H9 (cell line): ENCODE measurements at places on chromosomes 1 and 21.

DNA sequence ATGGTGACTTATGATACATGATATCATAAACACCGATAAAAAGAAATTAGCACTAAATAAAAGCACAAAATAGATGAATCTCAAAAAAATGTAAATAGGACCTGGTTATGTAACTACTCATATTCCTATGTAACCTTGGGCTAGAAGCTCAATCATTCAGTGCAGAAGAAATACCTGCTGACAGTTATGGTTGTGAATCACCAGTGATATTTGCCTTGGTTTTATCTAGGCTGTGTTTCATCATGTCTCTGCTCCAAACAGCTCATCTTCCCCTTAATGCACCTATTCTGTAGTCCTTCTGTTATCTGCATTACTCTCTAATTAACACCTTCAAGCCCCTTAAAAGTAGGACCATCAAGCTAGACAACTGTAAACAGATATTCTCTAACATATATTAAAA, 16.3 kb upstream of the PIGC start:
- DNase-seq = no peak

- DNase-seq = no peak
Measured at GRCh38 chr1:156244126-156244525, 2.1 kb downstream of the BGLAP start.

DNA sequence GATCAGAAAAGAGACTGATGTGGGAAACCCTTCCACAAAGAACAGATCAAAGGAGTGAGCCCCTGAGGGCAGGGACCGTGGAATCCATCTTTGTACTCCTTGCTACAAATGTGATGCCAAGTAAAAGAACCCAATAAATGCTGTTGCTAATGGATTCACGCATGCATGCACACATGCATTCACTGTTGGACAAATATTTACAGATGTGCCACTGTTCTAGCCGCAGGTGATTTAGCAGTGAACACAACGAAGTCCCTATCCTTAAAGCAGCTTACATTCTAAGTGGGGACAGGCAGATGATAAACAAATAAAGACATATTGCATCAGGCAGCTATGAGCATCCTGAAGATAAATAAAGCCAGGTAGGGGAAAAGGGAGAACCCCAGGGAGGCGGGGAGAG, 67.8 kb downstream of the ITPKB start:
- DNase-seq = no peak

- no peak for DNase-seq
Measured at GRCh38 chr1:24343412-24344089, 24.4 kb downstream of the GRHL3 start.

DNA sequence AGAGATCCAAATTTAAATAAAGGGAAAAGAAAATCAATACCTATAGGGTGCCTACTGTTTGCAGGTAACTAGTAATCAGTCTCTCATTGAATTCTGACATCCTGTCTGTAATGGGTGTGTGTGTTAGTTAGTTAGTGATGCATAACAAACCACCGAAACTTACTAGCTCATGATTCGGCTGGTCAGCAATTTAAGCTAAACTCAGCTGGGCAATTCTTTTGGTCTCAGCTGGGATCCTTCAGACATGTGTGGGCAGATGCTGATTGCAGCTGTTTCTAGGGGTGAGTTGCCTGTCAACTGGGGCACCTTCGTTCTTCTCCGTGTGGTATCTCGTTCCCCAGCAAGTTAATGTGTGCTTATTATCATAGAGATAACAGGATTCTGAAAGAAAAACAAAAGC, 40.2 kb upstream of the ZNF124 start:
- no peak for DNase-seq

DNA sequence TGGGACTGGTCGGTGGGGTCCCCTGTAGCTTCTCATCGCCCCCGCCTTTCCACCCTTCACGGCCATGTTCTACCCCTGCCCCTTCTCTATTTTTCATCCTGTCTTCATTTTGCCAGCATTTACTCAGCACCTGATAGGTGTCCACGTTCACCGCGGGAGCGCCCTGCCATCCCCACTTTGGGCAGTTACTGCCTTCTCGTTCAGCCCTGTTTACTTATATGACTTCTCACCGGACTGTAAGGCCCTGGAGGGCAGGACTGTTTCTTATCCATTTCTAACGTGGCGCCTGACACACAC, 380 bp downstream of the MFN2 start:
- no peak for DNase-seq

GRCh38 chr1:228990906-228991569, 255.8 kb downstream of the RHOU start:
- no peak for DNase-seq

- no peak for DNase-seq
Measured at GRCh38 chr1:9437961-9438430, 101.3 kb upstream of the SLC25A33 start.

DNA sequence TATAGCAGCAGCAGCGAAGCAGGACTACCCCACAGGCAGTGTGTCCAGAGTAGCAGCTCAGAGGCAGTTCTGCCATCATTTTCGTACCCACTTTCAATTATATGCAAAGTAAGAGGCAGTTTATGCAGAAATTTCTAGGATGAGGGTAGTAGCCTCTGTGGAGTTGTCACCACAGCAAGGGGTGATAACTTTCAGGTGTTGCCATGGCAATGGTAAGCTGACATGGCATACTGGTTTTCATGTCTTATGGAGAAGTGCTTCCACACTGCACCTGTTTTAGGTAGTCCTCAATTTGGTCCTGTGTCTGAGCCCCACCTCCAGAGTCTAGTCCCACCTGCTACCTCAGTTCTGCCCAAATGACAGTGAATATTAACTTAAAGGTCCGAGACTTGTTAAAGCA, 133.3 kb upstream of the SYT6 start:
- DNase-seq = no peak

DNA sequence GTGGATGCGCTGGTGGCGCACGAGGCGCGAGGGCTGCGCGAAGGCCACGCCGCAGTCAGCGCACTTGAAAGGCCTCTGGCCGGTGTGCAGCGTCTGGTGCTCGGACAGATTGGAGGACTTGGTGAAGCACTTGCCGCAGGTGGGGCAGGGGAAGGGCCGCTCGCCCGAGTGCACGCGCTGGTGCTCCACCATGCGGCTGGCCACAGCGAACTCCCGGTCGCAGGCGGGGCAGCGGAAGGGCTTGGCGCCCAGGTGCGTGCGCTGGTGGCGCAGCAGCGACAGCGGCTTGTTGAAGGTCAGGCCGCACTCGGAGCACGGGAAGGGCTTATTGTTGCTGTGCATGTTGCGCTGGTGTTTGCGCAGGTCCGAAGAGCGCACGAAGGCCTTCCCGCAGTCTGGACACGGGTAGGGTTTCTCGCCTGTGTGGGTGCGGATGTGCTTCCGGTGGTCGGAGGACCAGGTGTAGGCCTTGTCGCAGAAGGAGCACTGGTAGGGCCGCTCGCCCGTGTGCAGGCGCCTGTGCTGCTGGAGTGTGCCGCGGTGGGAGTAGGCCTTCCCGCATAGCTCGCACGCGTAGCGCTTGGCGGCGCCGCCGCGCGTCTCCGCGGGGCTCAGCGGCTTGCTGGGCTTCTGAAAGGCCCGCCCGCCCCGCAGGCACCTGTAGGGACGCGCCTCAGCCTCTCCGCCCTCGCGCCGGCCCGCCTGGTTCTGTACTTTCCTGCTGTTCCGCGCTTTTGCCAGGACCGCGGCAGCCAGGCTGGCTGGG, 4.7 kb downstream of the ZNF648 start:
- DNase-seq = peak; percentile 68

- DNase-seq = no peak
Measured at GRCh38 chr1:245788269-245788668, 633.5 kb downstream of the KIF26B start.

DNA sequence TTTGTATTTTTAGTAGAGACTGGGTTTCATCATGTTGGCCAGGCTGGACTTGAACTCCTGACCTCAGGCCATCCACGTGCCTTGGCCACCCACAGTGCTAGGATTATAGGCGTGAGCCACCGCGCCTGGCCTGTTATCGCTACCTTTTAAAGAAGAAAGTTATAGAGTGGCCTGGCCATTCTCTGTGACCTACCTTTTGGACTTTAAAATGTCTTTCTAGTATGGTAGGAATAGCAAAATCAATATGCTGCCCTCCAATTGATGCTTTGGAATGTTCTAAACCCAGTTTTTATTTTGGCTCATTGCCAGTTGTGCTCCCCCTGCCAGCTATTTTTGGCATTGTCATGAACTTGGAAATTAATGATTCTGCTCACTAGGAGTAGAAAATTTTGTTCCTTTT, 19.9 kb downstream of the HIPK1 start:
- no peak for DNase-seq

DNA sequence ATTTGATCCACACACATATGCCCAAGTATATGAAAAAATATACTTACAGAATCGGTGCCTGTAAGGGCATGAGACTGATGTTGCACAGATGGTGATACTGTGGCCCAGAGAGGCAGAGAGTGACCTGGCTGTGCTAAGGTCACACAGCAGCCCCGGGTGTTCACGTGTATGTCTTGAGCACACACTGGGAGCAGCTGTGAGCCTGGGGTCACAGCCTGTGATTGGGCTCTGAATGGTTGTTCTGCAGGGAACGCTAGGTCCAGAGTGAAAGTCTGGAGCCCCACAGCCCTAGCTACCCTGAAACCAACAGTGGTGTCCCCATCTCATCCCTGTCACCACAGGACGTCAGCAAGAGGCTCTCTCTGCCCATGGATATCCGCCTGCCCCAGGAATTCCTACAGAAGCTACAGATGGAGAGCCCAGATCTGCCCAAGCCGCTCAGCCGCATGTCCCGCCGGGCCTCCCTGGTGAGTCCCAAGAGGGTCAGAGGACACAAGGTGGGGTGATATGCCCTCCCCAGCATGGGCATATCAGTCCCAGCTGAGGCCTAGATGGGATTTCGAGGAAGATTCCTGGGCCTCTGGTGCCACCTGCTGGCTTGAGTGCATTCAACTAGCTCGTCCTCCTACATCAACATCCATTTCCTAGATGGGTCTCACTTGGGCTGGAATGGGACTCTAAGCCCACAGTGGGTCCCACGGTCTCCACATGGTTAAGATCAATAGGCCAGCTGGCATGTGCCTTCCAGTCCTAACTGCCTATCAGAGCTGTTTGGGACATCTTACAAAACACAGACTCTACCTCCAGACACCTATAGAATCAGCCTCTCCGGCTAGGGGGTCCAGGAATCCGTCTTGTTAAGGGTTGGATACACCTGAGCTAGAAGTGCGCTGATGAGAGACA, 19.7 kb downstream of the CDK18 start:
- DNase-seq = peak; percentile 77

GRCh38 chr1:61441723-61442262, 283.1 kb downstream of the TM2D1 start:
- DNase-seq = no peak

DNA sequence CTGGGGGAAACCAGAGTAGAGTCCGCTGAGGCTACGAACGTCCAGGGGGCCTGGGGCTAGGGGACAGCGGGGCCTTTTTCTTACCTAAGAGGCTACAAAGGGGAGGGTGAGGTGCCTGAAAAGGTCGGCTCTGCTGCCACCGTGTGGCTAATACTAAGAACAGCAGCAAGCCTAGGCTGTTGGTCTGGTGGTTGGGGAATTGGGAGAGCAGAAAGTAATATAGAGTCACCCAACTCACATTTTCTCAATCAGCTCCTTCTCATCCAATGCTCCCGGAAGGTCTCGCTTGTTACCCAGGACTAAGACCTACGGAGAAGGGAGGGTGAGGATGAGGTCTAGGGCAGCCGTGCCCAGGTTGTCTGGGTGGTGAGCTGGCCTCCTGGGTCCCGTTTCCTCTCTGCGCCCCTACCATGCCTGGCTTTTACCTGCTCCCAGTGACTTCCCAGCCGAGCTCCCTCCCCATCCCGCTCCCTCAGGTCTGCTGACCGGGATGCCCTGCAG, 9.3 kb downstream of the ARL8A start:
- peak; percentile 76 for DNase-seq

DNA sequence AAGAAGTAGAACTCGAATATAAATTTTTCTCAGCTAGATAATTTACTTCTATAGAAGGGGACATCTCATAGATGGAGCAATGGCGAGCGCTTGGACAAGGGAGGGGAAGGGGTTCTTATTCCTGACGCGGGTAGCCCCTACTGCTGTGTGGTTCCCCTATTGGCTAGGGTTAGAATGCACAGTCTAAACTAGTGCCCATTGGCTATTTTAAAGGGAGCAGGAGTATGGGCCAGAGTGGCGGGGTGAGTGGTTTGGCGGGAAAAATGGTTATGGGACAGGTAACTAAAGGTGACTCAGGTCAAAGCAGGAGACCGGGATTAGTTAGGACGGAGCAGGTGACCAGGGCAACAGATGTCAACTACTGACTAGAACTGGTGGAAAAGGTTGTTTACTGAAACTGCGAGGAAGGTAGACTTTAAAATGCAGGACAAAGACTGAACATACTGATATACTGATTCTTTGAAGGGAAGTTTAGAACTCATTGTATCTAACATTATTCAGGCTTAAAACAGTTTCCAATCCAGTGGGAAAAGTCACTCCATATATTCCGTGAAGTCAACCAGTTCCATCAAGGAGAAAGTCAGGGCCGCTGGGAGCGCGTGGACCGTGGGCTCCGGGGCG, 940 bp upstream of the ATAD3A start:
- peak; percentile 77 for DNase-seq

GRCh38 chr1:198906739-198907422, 268.0 kb downstream of the PTPRC start:
- DNase-seq = no peak

- DNase-seq = no peak
Measured at GRCh38 chr1:227065311-227065710, 125.2 kb downstream of the COQ8A start.

DNA sequence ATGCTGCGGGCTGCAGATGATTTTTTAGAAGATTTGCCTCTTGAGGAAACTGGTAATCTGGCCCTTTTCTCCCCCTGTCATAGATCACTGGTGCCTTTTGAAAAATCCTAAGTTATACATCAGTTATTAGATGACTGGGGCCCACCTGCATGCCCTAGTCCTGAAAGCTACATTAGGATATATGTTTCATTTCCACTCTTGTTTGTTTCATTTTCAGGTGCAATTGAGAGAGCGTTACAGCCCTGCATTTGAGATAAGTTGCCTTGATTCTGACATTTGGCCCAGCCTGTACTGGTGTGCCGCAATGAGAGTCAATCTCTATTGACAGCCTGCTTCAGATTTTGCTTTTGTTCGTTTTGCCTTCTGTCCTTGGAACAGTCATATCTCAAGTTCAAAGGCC, 8.1 kb upstream of the IFI44 start:
- no peak for DNase-seq

DNA sequence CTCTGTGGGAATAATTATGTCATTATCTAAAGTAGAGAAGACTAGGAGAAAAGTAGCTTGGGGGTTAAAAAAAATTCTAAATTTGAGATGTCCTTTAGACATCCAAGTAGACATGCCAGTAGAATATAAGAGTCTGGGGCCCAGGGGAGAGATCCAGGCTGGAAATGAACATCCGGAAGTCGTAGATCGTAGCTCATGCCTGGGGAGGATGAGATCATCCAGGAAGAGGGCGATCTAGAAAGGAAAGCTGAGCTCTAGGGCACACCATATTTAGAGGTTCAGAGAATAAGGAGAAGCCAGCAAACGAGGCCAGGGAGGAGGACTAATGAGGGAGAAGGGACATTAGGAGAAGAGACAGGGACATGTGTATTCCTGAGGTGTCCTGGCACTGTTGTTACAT, 12.2 kb downstream of the NGF start:
- DNase-seq = no peak

- DNase-seq = no peak
Measured at GRCh38 chr1:232227306-232227705, 402.6 kb downstream of the SIPA1L2 start.
